ENCODE measurements at places on chromosomes 4 and X. TPM values are rescaled to one million over a fixed set of nuclear protein-coding genes. Genes with fewer than 3 reads are reported as not detected.

CHRNA9 gene
- not detected for total RNA-seq

HSFX3 gene
- not detected for total RNA-seq

DNA sequence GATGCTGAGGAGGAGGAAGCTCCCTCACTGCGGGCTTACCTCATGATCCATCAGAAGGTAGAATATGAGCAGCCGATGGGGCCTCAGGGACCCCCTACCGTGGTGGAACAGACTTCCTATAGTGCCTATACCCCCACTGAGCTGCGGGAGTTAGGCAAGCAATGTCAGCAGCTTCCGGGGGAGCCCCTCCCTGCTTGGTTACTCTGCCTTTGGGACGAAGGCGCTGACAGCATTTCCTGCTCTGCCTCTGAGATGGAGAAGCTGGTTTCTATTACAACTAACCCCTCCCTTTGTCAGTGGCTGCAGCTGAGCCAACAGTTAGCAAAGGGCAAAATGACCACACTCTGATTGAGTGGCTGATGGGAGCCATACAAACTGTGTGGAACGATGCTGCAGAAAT, 430.7 kb downstream of the IDS start:
- no peaks in the 10 kb centered on the region for H3K36me3 ChIP-seq
- no peak overlapping the region for H3K4me3 ChIP-seq
- no peak for DNase-seq
- H3K4me1 ChIP-seq: no peaks in the 10 kb centered on the region
- H3K27me3 ChIP-seq: no peaks in the 10 kb centered on the region

DNA sequence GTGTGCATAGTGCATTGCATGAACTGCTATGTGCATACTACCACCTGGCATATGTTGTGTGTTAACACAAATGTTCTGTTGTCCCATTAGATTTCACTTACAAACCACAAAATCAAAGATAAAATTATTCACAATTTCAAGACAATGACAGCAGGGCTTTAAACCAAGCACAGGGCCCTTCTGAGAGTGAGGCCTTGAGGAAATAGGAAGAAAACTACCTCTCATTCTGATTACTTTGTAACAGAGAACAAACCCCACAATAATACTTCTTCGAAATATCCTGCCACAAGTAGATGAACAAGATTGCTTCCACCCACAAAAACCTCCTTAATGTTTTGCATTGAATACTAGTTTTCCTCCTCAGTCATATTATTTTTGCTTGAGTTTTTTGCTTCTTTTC, 85.5 kb upstream of the SPANXB1 start:
- no peak for DNase-seq
- H3K27me3 ChIP-seq: no peaks in the 10 kb centered on the region
- H3K4me1 ChIP-seq: peaks cover 2% of the 10 kb centered on the region
- H3K36me3 ChIP-seq: no peaks in the 10 kb centered on the region
- no peak overlapping the region for H3K4me3 ChIP-seq

- no peak overlapping the region for H3K27ac ChIP-seq
- no peaks in the 10 kb centered on the region for H3K36me3 ChIP-seq
Measured at GRCh38 chr4:141849778-141850177, 213.4 kb downstream of the IL15 start.

DNA sequence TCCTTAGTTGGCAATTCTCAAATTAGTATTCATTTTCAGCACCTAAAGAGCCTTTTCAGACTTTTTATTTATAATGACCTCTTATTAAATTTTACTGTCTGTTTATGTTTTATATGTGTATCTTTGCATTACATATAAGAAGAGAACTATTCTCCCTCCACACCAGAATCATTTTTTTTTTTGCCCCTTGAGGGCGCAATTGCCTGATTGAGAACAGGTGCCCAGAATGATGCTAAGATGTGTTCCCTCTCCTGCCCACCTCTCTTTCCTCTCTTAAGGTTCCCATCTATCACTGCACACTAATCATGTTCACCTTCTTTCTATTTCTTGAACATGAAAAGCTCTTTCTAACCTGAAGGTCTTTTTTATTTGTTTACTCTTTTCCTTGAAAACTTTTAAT, 44.2 kb upstream of the ADAM29 start:
- no peaks in the 10 kb centered on the region for H3K27me3 ChIP-seq
- H3K4me1 ChIP-seq: no peaks in the 10 kb centered on the region

DNA sequence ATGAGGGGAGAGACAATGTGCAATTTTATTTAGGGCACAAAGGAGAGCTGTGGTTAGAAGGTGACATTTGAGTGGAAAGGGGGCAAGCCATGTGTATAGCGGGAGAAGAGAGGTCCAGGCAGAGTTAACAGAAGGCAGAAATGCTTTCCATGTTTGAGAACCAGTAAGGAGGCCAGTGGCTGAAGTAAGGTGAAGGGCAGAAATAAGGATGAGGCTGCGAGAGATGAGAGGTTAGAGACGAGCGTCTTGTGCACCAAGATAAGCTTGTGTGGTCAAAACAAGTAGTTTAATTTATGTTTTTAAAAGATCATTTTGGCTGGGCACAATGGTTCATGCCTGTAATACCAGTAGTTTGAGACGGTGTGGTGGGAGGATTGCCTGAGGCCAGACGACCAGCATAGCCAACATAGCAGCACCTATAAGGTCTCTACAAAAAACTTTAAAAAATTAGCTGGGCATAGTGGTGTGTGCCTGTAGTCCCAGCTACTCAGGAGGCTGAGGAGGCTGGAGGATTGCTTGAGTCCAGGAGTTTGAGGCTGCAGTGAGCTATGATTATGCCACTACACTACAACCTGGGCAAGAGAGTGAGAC, 8.5 kb downstream of the HTT start:
- H3K4me1 ChIP-seq: no peaks in the 10 kb centered on the region
- peaks cover 5% of the 10 kb centered on the region for H3K36me3 ChIP-seq
- H3K4me3 ChIP-seq: no peak overlapping the region
- H3K27me3 ChIP-seq: no peaks in the 10 kb centered on the region

Measured in ascending aorta (tissue), 2 donors.